ENCODE measurements at places on chromosomes 13 and 19.

GRCh38 chr13:103772576-103772975 is 706.4 kb upstream of the SLC10A2 start:
- peak; percentile 52 for DNase-seq

- DNase-seq = no peak
Observed at GRCh38 chr13:77928909-77929308, 10.3 kb upstream of the EDNRB start.

DNA sequence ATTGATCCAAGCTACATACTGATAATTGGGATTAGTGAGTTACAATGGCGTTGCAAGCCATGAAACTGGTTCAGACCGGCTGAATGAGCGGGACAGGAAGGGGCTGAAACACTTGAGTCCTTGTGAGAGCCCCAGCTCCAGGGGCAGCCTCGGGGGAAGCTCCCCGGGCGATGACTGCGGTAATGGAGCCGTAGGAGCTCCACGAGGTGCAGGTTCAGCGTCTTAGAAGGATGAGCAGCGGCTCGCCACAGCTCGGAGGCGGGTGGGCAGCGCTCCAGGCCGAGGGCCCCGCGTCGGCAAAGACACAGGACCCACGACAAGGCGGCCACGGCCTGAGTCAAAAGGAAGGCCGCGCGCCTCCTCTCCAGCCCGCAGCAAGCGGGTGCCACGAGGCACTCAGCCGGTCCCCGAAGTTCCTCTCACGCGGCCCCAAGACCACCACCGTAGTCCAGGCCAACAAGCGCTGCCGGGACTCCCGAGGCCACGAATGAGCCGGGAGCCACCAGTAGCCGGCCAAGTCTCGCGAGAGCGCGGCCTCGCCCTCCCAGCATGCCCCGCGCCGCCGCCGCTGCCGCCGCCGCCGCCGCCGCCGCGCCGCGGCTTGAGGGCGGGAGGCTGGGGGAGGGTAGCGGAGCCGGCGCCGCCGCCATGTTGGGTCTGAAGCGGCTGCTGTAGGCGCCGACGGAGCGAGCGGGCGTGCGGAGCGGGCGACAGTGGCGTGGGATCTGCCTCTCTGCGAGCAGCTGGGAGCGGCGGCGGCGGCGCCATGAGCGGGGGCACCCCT is at the start of gene LSM14A:
TSS of gene LSM14A (plus strand) at position 628 of the 784 bp plus-strand sequence. CDS start at position 767, 139 bp downstream.
- peak; percentile 90 for DNase-seq

- no peak for DNase-seq
Observed at GRCh38 chr19:55659822-55660221, 5.0 kb downstream of the U2AF2 start.

GRCh38 chr19:2777952-2778683 is 5.0 kb downstream of the SGTA start:
- no peak for DNase-seq
